ENCODE measurements at places on chromosomes 1 and 21. TPM values are rescaled to one million over a fixed set of nuclear protein-coding genes. Genes with fewer than 3 reads are reported as not detected.

Gene HNRNPCL4
- total RNA-seq = not detected

Gene RGS16
- total RNA-seq = 11.8 TPM

Gene GSTM4
- 7.8 TPM for total RNA-seq

Gene OVAAL
- not detected for total RNA-seq

DNA sequence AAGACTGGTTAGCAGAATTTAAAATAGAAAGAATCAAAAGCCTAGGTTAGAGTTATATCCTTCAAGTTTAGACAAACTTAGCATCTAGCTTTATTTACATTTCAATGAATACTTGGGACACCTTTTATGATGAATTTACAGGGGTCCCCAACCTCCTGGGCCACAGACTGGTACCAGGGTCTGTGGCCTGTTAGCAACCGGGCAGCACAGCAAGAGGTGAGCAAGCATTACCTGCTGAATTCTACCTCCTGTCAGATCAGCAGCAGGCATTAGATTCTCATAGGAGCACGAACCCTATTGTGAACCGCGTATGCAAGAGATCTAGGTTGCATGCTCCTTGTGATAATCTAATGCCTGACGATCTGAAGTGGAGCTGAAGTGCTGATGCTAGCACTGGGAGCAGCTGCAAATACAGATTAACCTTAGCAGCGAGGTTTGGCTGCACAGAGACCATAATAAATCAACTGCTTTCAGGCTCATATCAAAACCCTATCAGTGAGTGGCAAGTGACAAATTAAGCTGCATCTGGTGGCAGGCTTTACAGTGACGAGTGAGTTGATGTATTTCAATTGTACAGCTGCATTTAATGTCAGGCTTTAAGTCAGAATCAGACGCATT is 82.0 kb downstream of the UCHL5 start:
- no peak for DNase-seq
- peaks cover 6% of the 10 kb centered on the region for H3K27me3 ChIP-seq
- peaks cover 16% of the 10 kb centered on the region for H3K36me3 ChIP-seq
- H3K4me3 ChIP-seq = no peak overlapping the region

- no peak overlapping the region for H3K27ac ChIP-seq
- no peak overlapping the region for H3K4me3 ChIP-seq
- no peak for DNase-seq
- no peaks in the 10 kb centered on the region for H3K36me3 ChIP-seq
- H3K4me1 ChIP-seq = peaks cover 8% of the 10 kb centered on the region
These were observed 239.8 kb upstream of the C1orf105 start for GRCh38 chr1:172180501-172181285.

- peaks cover 41% of the 10 kb centered on the region for H3K4me1 ChIP-seq
- no peaks in the 10 kb centered on the region for H3K27me3 ChIP-seq
- no peak overlapping the region for H3K4me3 ChIP-seq
- no peak overlapping the region for H3K27ac ChIP-seq
These were observed 21.2 kb downstream of the PGLYRP3 start for GRCh38 chr1:153291514-153291913.

GRCh38 chr1:95021119-95021518 is 51.6 kb downstream of the ALG14 start:
- no peak overlapping the region for H3K4me3 ChIP-seq
- peaks cover 5% of the 10 kb centered on the region for H3K36me3 ChIP-seq
- no peak overlapping the region for H3K27ac ChIP-seq
- H3K27me3 ChIP-seq = no peaks in the 10 kb centered on the region

- no peaks in the 10 kb centered on the region for H3K27me3 ChIP-seq
- H3K36me3 ChIP-seq = no peaks in the 10 kb centered on the region
- DNase-seq = no peak
These were observed 244.3 kb upstream of the NRIP1 start for GRCh38 chr21:15309022-15309590.

DNA sequence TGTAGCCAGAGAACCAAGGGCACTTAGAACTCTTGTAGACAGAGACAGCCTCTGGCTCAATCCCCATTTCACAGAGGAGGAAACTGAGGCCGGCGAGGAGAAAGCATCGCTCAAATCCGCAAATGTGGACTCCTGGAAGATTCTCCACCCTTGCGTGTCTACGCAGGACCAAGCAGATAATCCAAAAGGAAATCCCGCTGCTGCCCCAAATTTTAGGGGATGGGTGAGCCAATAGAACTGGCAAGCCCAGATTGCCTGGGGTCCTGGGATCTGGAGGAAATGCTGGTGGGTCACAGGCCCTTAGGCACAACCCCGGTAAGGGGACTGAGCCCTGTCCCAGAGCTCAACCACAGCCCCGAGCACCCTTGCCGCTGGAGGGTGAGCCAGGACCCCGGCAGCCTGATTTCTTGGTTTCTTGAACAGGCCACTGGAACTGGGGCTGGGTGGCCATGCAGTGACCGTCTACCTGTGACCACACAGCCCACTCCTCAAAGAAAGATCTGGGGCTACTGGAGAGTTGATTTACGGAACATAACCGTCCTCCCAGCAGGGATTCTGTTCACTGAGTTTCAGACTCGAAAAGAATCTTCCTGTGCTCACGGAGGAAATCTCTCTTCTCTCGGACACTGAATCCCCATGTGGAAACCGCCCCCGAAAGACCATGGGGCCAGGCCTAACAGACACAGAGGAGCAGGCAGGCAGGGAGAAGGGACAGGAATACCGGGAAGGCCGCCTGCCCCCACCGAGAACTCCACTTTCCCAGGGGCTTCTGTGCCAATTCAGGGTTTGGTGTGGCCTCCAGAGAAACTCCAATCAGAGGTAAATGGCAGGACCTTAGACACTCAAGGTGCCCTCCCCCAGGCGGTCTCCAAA is 238.4 kb downstream of the NPHP4 start:
- no peak overlapping the region for H3K27ac ChIP-seq
- H3K27me3 ChIP-seq = peaks cover 17% of the 10 kb centered on the region
- peaks cover 25% of the 10 kb centered on the region for H3K4me1 ChIP-seq
- no peak overlapping the region for H3K4me3 ChIP-seq

DNA sequence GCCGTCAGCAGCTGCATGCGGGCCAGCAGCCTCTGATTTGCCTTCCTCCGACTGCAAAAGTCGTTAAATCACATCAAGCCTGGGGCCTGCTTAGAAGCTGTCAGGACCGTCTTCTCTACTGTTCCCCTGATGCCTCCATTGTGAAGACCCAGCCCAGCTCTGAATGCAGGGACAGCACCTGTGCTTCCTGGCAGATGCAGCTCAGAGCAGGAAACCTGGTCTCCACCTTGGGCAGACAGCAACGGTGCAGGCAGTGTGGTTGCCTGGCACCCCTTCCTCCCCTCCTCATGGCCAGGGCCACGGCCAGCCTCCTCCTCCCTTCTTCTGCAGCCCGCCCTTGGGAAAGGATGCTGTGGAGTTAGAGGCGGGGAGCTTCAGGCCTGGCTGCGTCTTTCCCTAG is 92.3 kb upstream of the COL6A1 start:
- H3K4me3 ChIP-seq = no peak overlapping the region
- no peak overlapping the region for H3K27ac ChIP-seq
- H3K4me1 ChIP-seq = peaks cover 3% of the 10 kb centered on the region
- DNase-seq = no peak

DNA sequence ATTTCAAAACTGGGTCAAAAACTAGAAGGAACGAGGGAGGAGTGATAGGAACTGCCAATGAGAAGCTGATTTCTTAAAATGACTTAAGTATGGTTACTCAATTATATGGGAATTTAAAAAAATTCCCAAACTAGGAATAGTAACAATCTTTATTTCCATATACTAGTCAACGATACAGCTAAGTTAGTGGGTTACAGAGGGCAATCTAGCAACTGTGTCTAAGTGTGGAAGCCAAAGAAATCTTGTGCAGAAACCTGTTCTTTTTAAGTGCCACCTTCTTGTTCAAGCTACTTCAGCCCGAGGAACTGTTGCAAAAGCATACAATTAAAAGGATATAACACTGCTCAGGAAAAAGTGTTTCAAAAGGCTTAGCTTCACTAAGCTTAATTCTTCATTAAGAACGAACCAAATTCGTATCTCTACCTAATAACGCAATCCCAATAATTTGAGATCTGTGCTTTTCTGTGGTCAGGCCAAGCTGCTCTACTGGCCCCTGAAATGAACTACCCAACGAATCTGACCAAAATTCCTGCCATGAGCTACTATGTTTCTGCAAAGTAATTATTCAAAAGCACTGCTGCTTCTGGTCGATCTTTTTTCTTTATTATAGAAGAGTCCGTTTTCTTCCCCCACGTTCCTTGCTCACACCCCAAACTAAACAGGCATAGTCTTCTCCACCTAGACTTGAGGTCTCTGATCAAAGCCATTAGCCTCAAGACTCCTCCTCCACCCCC is 1.8 kb downstream of the USP24 start:
- peak overlapping the region; percentile 96 for H3K4me3 ChIP-seq
- peaks cover 7% of the 10 kb centered on the region for H3K27me3 ChIP-seq
- peak overlapping the region; percentile 34 for H3K27ac ChIP-seq
- no peak for DNase-seq
- peaks cover 63% of the 10 kb centered on the region for H3K4me1 ChIP-seq
- H3K36me3 ChIP-seq = peaks cover 13% of the 10 kb centered on the region

Measured in endothelial cell (in vitro differentiated cells).